ENCODE measurements at places on chromosomes 4 and X.

DNA sequence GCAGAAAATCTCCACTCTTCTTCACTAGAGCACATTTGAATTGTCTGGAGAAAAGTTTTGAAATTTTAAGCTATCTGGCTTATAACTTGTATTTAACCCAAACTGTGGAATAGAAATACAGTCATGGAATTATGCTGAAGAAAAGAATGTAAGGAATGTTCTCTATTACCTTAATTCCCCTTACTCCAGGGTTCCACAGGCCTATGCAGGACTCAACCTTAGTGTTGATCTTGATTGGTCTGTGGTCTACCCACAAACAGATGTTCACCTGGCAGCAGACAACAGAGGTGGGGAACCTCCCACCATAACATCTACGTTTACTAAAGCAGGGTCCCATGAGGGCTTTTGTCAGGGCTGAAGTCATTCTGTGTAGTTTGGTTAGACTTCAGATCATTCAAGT is 189.3 kb upstream of the GPRIN3 start:
- peak; percentile 34 for DNase-seq

GRCh38 chr4:1754336-1754735 is 33.0 kb downstream of the TACC3 start:
- no peak for DNase-seq

DNA sequence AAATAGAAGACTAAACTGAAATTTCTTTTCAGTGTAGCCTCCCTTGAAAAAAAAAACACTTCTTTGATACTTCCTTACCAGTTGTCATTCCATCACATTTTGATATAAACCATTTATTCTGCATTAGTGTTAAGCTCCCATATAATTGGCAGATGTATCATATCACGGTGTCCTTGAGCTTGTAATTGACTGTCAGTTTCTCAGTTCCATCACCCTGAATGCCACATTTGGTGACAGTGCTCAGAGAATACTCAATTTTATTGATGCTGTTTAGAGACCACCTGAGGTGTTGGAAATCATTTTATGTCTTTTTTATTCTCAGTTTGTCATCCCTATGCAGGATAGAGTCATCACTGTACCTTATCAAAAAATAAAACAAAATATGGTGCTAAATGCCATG is 1528.2 kb downstream of the RAPGEF2 start:
- no peak for DNase-seq

DNA sequence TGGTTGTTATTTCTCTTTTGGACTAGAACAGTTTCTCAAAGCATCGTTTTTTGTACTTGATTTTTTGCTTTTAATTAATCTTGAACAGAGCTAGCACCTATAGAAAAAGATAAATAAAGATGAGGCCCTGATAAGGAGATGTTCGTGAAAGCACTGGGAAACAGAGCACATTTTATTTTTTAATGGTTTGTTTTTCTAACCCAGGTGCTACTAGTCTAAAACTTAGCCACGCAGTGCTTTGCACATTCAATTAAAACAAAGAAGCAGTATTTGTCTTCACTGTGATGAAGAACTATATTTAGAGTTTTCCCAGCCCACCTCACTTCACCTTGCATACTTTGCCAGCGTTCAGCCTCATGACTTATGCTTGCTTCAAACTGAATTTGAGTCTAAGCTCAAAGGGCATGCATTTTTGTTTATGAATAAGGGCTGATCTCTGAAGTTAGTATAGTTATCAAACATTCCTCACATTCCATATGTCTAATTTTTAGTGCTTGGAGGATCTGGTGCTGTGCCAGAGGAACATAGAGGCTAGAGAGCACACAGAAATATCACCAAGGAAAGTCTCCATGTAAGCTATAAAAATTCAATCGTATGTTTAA is 76.7 kb downstream of the WWC2 start:
- no peak for DNase-seq

GRCh38 chrX:119677654-119677981 is 15.3 kb downstream of the SEPTIN6 start:
- DNase-seq: no peak

DNA sequence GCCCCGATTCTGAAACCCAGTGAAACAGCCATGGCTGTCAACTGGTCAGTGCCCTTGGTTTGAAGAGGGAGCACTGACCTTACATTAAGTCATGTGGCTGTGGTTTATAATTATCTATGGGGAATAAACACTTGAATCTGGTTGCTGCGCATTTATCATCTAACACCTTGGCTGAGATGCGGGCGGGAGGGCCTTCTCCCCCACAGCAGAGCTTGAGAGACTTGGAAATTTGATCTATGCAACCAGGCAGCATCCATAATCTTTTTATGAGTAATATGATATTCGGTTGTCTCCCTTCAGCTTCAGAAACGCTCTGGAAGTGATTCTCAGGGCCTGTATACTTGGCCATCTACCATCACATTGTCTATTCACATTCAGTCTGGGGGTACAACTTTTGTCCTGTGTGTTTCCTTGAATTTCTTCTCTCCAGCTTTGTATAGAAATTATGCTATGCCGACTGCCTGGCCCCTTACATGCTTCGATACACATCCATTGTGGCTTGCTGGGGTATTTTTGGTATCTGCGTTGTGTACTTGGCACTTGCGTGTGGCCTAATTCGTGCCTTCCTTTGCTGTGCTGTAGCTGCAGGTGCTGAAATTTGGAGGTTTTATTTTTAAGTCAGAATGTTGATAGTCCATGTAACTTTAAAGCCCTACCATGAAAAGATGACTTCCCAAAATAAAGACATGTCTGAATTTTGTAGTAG is 321.6 kb downstream of the ARHGAP10 start:
- no peak for DNase-seq

GRCh38 chr4:150173982-150174398 is 95.7 kb downstream of the DCLK2 start:
- no peak for DNase-seq

GRCh38 chrX:1587161-1587560 is 4.2 kb upstream of the AKAP17A start:
- DNase-seq: no peak

- DNase-seq: no peak
Observed at GRCh38 chr4:76623217-76624045, 188.4 kb downstream of the SHROOM3 start.

DNA sequence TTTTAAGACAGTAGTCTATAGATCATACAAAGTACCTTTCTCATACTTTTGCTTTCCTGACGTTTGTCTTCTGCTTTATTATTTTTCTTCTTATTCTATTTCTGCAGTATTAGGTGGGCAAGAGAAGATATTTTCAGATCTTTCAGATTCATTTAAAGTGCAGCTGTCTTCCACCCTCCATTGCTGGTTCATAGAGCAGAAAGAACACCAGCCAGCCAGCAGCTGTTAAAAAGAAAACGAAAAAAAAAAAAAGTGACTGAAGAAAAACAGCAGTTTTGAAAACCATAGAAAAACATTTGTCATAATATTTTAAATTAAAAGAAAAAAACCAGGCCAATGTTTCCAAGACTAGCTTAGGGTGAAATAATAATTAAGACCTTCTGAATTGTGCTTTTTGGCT is 42.9 kb downstream of the SMAD1 start:
- DNase-seq: no peak

- DNase-seq: peak; percentile 97
Observed at GRCh38 chr4:15001869-15002658, at the start of gene CPEB2. CPEB2 (plus strand) TSS chr4:15002481; CDS start chr4:15002674, 193 bp downstream.

- no peak for DNase-seq
Observed at GRCh38 chr4:167578906-167579305, 344.6 kb upstream of the SPOCK3 start.

- DNase-seq: no peak
Observed at GRCh38 chrX:87924619-87925018, 407.0 kb downstream of the KLHL4 start.

DNA sequence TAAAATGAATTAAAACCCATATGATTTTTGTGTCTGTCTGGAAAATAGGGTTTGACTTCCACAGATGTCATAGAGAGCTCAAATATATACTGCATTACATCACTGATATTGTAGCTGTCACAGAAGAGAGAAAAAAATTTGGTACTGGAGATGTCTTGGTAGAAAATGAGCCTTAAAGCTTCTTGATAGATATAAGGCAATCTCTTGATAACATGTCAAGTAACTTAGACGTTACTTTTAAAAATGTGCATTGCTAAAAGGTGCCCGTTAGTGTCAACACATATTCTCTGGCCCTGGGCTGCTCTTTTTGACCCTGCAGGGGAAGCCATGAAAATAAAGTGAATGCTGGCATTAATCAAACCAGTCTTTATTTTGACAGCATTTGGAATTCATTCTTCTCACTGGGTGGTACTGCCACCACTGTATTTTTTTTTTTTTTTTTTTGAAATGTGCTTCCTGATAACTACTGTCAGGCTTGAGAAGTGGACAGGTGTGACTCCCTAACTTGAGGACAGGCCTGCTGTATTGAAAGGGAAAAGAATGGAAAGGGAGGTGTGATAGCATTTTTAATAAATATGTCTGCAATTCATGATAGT is 53.0 kb upstream of the RAPGEF2 start:
- DNase-seq: no peak

GRCh38 chrX:101749436-101749835 is 89.8 kb upstream of the ARMCX2 start:
- no peak for DNase-seq

GRCh38 chrX:39767446-39767845 is 330.3 kb downstream of the BCOR start:
- no peak for DNase-seq

DNA sequence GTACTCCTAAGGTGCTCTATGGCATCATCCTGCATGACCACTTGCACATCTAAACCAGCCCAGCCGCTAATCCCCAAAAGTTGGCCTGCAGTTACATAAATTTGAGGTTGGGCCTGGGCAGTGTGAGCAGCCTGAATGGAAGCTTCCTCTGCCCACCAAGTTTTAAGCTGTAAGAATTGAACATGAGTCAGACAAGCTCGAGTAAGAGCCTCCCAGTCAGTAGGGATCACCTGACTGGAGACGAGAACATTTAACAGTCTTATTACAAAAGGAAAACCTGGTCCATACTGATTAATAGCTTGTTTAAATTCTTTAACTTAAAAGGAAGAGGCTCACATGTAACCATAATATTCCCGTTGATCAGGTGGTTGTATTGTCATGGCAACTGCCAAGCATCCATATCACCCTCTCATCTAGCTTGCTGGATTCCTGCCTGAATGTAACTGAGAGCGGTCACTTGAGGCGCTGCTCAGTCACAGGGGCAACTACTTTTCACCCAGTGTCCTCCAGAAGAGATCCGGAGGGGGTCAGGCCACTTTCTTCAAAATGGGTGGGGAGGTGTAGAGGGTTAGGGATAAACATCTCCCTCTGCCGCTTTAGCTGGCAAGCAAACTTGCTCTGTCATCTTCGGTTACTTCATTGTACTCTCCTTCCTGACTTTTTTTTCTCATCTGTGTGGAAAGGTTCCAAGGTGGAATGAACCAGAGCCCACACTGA is 56.6 kb upstream of the WDR1 start:
- DNase-seq: peak; percentile 91

GRCh38 chr4:125736057-125736456 is 421.3 kb downstream of the FAT4 start:
- peak; percentile 76 for DNase-seq

- no peak for DNase-seq
Observed at GRCh38 chr4:8488791-8489369, 48.3 kb downstream of the TRMT44 start.

- DNase-seq: no peak
Observed at GRCh38 chrX:137354851-137355250, 211.1 kb upstream of the ZIC3 start.

GRCh38 chr4:18454349-18454748 is 432.8 kb upstream of the LCORL start:
- no peak for DNase-seq

DNA sequence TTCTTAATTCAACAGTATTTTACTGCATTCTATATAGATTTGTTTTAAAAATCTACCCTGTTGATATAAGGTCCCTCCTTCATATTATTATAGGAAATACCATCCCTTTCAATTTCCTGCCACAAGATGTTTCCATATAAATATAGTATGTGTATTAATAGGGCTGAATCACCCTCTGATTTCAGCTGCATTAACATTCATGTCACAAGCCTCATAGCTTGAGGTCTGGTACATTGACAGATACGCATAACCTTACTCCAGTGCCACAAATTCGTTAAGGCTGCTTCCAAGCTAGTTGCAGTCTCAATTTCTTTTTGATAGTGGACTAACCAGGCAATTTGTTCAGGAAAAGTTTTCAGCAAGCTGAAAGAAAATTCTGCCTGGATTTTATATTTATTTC is 128.4 kb downstream of the KLHL34 start:
- no peak for DNase-seq

DNA sequence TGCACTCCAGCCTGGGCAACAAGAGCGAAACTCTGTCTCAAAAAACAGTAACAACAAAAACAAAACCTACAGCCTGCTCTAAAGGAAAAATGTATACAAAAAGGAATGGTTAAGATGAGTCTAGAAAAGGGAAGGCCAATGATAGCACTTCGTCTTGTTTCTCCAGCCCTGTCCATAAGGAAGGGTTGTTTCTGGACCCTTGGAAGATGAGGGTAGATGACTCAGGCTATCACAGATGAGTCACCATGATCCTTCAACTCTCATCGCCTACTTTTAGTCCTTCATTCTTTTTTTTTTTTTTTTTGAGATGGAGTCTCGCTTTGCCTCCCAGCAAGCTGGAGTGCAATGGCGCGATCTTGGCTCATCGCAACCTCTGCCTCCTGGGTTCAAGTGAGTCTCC is 8.8 kb downstream of the PLA2G12A start:
- no peak for DNase-seq

DNA sequence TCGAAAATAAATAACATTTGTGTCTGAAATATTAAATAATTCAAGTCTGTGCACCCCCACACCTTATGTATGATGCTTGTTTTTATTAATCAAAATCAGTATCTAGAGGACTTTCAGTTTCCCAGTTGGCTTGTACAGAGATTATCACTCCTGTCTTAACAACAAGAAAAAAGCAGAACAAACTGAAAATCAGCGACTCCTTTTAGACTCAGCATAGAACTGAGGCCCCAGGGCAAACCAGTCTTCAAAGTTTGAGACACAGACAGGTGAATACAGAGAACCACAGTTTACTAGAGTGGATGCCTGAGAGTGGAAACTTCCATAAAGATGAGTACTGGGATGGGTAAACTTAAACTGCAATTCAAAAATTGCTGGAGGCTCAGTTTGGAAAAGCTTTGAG is 142.8 kb upstream of the KLF8 start:
- no peak for DNase-seq

DNA sequence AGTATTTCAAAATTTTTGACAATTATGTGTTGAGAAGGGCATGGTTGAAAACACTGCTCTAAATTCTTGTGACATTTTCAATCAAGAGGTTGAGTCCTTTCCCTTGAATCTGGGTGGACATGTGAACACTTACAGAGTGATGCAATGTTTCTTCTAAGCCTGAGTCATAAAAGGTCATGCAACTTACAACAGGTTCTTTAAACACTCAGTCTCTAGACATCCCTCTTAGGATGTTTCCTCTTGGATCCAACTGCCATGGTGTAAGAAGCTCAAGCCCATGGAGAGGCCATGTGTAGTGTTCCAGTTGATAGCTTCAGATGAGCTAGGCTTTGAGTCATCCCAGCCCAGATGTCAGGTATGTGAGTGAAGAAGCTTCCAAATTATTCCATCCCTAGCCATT is 232.2 kb upstream of the MAOA start:
- no peak for DNase-seq

GRCh38 chr4:101019313-101019712 is 328.0 kb downstream of the PPP3CA start:
- no peak for DNase-seq

GRCh38 chr4:14237911-14238310 is 610.4 kb upstream of the BOD1L1 start:
- no peak for DNase-seq

- no peak for DNase-seq
Observed at GRCh38 chrX:100072336-100072735, 337.7 kb downstream of the PCDH19 start.
